Fibroblast of mammary gland (primary cell): ENCODE measurements at places on chromosomes 3 and 15.

DNA sequence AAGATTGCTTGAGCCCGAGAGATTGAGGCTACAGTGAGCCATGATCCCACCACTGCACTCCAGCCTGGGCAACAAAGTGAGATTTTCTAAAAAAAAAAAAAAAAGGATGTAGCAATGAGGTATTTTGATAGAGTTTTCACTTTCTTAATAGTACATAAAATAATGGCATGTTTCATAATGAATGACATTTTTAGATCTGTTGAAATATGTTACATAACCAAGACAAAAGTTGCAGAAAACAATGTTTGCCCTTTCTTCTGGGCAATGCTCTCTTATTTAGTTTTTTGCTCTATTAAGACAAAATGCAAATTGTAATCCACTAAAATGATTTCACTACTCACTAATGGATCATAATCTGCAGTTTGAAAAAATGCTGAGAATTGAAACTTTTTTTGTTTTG is 4.4 kb upstream of the MAPK6 start:
- DNase-seq = no peak

DNA sequence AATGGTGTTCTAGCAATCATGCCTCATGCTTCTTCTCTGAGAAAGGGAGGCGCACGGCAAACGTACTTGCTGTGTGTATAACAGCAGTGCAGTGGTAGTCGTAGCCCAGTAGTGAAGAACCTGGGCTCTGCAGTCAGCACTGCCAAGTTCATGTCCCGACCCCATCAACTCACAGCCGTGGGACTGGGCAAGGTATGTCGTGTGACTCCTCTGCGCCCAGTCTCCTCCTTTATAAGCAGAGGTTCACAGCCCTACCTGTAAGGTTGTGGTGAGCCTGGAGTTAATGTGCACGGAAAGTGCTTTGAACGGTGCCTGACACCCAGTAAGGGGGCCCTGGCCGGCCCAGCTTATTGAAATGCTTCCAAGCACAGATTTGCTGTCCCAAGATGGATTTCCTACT is 26.6 kb downstream of the EHD4 start:
- no peak for DNase-seq

DNA sequence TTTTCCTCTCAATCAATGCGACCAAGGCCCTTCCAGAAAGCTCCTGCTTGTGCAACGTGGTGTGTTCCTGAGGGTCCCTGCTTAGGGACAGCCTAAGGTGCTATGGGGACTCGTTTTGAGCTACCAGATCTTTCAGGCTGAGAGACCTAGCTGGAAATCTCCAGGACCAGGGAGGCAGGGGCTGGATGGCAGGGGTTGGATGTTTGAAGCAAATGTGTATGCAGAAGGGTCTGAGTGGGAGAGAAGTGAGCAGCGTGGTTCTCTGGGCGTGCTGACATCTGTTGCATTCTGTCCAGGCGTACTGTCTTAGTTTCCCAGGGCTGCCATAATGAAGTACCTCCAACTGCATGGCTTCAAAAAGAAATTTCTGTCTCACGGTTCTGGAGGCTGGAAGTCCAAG is 31.7 kb upstream of the SLCO2A1 start:
- no peak for DNase-seq

- DNase-seq = no peak
Measured at GRCh38 chr3:159600291-159600690, 388.3 kb upstream of the IL12A start.

- no peak for DNase-seq
Measured at GRCh38 chr3:119239206-119239820, 1.4 kb downstream of the B4GALT4 start.

- no peak for DNase-seq
Measured at GRCh38 chr3:119013951-119014350, 20.7 kb downstream of the IGSF11 start.

DNA sequence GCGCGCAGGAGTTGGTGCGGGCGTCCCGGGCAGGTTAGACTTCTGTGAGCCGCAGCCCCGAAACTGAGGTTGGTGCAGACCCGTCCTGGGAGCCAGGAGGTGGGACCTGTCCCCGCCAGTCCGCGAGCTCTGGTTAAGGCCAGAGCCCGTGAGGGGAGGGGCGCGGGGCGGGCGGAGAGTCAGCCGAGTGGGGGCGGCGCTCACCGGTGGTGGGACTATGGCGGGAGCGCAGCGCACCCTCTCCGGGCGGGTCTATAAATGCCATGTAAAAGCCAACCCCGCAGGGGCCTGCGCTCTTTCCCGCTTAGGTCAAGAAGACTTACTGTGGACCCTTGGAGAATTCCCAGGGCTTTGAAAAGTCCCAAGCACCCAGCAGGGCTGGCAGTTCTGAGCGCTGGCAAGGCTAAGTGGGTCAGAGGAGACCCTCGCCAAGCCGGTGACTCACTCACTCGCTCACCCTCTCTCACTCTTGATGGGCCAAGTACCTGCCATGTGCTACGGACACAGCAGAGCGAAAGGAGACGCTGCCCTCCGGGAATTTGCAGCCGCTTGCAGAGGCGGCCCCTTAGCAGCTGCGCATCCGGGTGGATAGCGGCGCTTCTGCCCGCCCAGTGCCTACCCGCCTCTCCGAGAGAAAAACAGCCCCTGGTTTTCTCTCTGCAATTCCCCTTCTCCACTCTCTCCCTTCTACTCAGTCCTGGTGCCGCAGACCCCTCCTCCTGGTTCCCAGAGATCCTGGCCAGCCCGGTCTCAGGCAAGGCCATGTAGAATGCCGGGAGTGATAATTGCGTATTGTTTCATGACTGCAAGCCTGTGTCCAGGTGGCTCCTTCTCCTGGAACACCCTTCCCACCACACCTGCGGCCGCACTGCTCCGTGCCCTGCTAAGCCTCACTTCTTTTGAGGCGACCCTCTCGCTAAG is at the start of gene ALDH1L1:
Gene ALDH1L1 (minus strand): TSS at position 110 of the 921 bp plus-strand sequence. CDS start 19,607 bp downstream, outside the sequence.
- DNase-seq = peak; percentile 53

DNA sequence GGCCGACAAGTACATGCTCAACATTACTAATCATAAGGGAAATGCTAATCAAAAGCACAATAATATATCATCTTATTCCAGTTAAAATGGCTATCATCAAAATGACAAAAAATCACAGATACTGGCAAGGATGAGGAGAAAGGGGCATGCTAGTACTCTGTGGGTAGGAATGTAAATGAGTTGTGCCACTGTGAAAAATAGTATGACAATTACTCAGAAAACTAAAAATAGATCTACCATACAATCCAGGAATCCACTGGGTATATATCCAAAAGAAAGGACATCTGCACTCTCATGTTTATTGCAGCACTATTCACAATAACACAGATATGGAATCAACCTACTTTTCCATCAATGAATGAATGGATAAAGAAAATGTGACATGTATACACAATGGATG is 1256.5 kb downstream of the SI start:
- no peak for DNase-seq

GRCh38 chr3:122247825-122248185 is 64.3 kb downstream of the CASR start:
- DNase-seq = peak; percentile 6

GRCh38 chr3:106512846-106513245 is 644.0 kb upstream of the CBLB start:
- no peak for DNase-seq

DNA sequence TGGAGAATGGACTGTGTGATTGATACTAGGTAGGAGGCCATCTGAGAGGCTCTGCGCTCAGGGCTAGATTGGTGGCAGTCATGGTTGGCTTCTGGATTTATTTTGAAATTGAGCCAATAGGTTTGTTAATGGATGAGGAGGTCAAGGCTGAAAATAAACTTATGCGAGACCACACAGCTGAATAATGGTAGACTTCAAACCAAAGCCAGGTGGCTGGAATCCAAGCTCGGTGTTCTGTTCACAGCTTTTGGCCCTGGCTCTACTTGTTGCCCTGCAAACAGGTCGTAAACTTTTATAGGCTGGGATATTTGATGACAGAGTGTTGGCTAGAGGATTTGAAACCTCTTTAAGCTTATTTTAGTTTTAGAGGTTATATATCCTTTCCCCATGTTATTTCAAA is 160.4 kb downstream of the CHL1 start:
- DNase-seq = peak; percentile 55

- peak; percentile 49 for DNase-seq
Measured at GRCh38 chr15:98650417-98651035, 2.2 kb downstream of the IGF1R start.

- peak; percentile 71 for DNase-seq
Measured at GRCh38 chr3:146895026-146895749, 290.0 kb upstream of the PLSCR5 start.

GRCh38 chr15:82950295-82950694 is 2.2 kb downstream of the HOMER2 start:
- no peak for DNase-seq

GRCh38 chr3:62919784-62920465 is 44.7 kb upstream of the CADPS start:
- DNase-seq = no peak

- peak; percentile 29 for DNase-seq
Measured at GRCh38 chr15:61025308-61025707, 203.8 kb downstream of the RORA start.

DNA sequence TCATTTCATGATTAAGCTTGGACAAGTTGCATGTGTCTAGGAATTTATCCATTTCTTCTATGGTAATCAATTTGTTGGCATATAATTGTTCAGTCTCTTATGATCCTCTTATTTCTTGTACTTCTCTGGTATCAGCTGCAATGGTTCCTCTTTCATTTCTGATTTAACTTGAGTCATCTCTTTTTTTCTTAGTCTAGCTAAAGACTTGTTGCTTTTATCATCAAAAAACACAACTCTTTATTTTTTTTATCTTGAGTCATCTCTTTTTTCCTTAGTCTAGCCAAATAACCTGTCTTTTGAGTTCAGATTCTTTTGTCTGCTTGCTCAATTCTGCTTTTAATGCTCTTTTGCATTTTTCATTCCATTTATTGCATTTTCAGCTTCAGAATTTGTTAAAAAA is 37.3 kb downstream of the UBE3A start:
- DNase-seq = peak; percentile 25

DNA sequence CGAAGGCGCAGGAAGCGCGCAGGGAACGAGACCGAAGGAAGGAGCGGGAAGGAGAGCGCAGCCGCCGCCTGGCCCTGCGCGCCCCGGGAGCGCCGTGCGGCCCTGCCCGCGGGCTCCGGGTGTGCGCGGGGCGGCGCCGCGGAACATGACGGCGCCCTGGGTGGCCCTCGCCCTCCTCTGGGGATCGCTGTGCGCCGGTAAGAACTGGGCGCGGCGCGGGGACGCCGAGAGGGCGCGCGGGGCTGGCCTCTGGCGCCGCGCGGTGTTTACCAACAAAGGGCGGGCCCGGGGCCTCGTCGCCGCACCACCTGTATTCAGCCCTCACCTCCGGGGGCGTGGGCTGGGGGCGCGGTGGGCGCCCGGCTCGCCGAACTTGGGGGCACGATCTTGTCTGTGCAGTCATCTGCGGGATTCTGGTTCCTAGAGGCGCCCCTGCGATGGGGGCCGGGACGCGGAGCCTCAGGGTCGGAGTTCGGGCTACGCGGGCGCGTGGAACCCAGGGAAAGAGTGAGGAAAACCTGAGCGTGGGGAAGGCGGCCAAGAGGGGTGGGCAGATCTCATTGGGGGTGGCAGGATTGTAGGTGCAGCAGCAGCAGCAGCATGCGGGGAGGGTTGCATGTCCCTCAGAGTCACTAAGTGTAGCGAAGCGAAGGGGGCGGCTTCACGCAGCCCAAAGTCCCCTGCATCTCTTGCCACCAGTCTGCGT is 641 bp downstream of the ACVR2B start:
- DNase-seq = peak; percentile 3

- DNase-seq = no peak
Measured at GRCh38 chr3:49650637-49651036, 23.5 kb upstream of the APEH start.

GRCh38 chr15:63246691-63247469 is 30.5 kb upstream of the APH1B start:
- DNase-seq = peak; percentile 96

GRCh38 chr3:72465853-72466252 is 382.4 kb downstream of the SHQ1 start:
- no peak for DNase-seq

DNA sequence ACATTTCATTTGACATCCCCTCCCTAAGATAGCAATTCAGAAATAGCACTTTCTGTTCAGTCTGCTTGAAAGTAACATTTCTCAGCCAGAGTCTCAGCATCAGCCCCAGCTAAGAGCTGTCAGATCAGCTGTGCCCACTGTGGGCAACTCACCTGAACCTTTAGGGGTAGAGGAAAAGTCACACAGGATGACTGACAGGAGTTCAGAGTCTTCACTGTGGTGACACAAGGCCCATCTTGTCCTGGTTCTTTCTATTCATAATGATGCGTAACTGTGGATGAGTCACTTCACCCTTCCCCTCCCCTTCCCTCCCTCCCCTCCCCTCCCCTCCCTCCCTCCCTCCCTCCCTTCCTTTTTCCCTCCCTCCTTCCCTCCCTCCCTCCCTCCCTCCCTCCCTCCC is 96.1 kb upstream of the RASGRP1 start:
- peak; percentile 11 for DNase-seq

DNA sequence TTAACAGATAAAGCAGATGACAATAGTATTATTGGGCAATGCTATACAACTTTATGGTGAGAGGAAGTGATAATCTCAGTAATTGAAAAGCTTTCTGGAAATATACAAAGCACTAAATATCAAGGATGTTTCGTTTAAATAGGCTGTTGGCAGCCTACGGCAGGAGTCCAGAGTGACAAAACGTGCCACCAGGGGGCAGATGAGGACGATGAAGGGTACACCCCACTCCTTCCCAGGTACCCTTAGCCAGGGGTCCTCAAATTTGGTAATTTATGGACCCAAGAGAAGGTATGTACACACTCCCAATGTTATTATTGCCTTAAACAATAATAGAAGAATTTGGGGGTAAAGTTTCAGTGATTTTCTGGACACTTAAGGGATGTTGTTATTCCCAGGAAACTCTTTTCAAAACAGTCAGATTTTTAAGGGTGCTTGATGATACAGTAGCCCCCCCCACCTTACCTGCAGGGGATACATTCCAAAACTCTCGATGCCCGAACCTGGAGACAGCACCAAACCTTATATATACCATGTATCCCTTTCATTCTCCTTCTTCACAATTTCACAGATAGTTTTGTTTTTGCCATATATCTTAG is 1.4 kb upstream of the MAGEL2 start:
- DNase-seq = peak; percentile 4

DNA sequence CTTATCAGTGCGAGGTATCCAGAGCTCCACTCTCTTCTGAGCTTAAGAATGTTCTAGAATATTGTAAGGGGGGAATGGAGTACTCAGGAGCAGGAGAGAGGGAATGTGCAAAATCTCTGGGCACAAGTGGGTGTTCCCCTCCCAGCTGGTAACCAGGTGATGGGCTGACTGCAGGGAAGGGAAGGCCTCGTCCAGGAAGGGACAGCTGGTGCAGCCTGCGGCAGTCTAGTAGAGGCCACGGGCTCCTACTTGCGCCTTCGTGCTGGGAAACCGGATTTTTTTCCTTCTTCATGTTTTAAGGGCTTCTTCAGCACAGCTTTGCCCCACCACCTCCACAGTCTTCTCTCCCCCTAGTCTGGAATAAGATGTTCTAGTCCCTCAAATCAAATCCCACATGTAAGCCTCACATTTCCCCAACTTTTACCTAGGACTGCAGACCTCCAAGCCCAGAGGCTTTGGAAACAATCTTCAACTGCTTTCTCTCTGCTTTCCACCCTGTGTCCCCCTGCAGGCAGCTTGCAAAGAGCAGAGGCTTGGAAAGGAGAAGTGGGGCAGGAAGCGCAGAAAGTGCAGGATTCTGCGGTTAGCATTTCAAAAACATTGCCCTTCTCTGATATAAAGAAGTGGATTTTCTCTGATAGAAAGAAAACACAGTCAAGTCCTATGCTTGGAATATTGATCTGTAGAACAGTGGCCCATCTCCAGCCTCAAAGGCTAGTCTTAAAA is 11.9 kb upstream of the CGNL1 start:
- no peak for DNase-seq
